T-helper 9 cell (primary cell): ENCODE measurements at places on chromosomes 4 and X.

- peak; percentile 3 for DNase-seq
Measured at GRCh38 chrX:43655151-43656004, 721 bp upstream of the MAOA start.

DNA sequence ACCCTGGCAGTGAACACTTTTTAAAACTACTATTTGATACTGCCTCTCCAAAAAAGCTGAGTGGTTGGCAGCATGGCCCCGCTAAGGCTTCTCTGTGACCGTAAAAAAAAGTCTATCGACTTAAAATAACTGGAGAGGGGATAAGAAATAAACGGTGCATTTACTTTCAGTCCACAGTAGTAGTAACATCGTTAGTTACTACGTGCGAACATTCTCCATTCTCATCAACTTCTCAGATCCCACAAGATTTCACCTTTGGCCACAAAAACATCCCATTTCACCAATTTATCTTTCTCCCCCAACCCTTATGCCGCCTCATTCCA, 524 bp upstream of the EXOSC9 start:
- DNase-seq, result no peak

GRCh38 chrX:24657671-24658386, 10.7 kb upstream of the PCYT1B start:
- DNase-seq, result no peak

- no peak for DNase-seq
Measured at GRCh38 chr4:39323821-39324220, 42.3 kb downstream of the RFC1 start.
